ENCODE measurements at places on chromosomes 3 and 15.

GRCh38 chr3:40476478-40477470 lies at the start of gene ZNF619:
Gene ZNF619, plus strand, starts transcription at chr3:40477122. Its CDS starts 858 bp downstream, at chr3:40477980.
- no peak for DNase-seq

DNA sequence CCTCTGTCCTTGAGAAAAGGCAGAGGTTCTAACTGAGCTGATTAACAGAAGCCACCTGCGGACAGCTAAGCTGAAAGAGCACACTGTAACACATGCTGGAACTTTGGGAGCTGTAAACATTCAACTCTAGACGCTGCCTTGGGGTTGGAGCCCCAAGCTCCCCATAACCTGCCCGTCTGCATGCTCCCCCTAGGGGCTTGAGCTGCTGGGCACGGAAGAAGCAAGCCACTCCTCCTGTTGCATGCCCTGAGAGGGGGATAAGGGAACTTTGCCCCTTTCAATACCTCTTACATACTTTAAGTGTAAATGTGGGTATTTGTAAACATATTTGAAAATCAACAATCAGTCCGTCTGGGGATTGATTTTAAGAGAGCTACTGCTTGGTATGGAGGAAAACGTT lies 188.4 kb downstream of the ADAMTSL3 start:
- DNase-seq: no peak

GRCh38 chr3:42685363-42685881 lies at the start of gene KLHL40:
Gene KLHL40, plus strand, starts transcription at chr3:42685537. Its CDS starts 82 bp downstream, at chr3:42685619.
- no peak for DNase-seq

GRCh38 chr15:60704129-60704528 lies 225.2 kb upstream of the ICE2 start:
- DNase-seq: no peak

- no peak for DNase-seq
These were observed 21.4 kb upstream of the SRP14 start for GRCh38 chr15:40060236-40060961.

- no peak for DNase-seq
These were observed 118.5 kb upstream of the LMOD3 start for GRCh38 chr3:69240651-69241568.

DNA sequence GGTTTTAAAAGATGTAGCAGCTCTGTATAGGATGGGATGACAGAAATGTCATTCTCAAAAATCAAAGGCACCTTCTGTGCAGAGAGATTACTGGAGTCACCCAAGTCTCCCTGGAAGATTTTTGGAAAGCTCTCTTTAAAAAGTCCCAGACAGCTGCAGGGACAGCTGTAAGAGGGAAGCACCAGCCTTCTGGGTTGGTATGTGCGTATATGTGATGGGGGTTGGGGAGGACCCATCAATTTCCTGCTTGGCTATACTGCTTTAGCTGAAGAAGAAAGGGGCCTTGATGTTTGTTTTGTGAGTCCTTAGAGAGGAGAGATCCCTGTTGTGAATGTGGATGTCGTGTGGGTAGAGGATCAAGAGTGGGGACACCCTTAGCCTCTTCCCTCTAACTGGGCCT lies 5.4 kb upstream of the SEC11A start:
- DNase-seq: no peak

DNA sequence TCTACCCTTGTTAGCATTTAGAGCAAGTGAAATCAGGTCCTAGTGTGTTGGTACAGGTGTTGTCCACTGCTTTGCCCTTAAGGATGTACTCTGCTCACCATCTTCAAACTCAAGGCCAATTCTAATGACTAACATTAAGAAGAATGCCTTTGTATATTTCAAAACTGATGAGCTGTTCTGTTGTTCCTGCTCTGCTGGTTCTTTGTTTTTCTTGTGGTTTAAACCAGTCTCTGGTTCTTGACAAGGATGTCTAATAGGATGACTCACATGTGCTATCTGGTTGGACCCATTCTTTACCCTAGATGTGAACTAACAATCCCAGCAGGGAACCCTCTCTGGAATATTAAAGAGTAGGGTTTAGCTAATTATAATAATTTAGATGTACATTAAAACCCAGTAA lies 17.3 kb downstream of the ABHD5 start:
- peak; percentile 77 for DNase-seq

DNA sequence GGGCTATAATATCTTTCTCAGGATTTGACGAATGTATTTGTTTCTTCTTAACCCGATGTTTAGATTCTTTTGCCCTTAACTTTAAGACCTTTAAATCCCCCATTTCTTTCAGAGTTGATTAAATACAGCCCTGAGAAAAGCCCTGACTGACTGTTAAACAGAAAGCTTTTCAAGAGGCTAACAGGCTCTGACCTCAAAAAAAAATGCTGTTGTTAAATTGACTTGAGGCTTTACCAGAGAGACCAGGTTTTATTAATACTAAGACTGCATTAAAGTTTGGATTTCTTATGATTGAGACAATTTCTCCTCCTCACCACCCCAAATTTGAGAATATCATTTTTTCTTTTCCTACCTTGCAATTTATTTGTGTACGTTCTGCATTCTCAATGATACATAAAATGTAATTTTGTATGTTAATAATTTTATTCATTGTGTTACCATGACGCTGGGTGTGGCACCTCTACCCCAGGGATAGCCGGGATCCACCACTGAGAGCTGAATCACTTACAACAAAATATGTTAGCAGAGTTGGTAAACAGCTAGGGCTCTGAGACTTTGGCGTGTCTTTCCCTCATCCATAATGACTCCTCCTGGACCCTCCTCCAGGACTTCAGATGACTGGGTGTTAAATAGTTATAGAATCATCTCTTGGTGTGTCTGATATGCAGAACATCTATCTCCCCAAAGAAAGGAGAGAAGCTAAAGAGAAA lies 753.5 kb downstream of the NAALADL2 start:
- DNase-seq: no peak

Measured in SIG-M5 (cell line).